ENCODE measurements at places on chromosomes 5 and 9. TPM values are rescaled to one million over a fixed set of nuclear protein-coding genes. Genes with fewer than 3 reads are reported as not detected.

Gene SKP1
- 126 TPM for total RNA-seq

Gene CXXC5
- total RNA-seq: 41.0 TPM

Gene PCDHGA7
- total RNA-seq: 23.8 TPM

Gene CCNJL
- 4.4 TPM for total RNA-seq

Data from parietal lobe (tissue), 2 donors.